ENCODE measurements at places on chromosomes 16 and 17. TPM values are rescaled to one million over a fixed set of nuclear protein-coding genes. Genes with fewer than 3 reads are reported as not detected.

The ASPHD1 gene
- 3.7 TPM for total RNA-seq

The MMP28 gene
- 8.3 TPM for total RNA-seq

The KRT17 gene
- 3,176 TPM for total RNA-seq

The CX3CL1 gene
- 0.18 TPM for total RNA-seq

The C17orf113 gene
- total RNA-seq, result 0.18 TPM

The KRT27 gene
- total RNA-seq, result not detected

DNA sequence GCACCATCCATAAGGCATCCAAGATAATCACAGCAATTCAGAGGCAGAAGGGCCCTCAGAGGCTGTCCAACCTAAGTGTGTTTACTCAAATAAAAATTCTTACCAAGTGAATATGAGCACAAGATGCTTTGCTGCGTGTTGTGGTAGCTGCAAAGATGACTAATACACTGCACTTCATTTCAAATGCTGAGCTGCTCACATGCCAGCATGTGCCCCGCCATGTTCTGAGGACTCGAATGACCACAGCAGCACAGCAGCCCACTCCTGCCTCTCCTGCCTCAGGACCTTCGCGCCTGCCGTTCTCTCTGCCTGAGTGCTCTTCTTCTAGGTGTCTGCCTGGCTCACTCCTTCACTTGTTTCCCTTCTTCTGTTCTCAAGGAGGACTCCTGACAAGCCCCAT, 19.0 kb downstream of the PIK3R5 start:
- no peaks in the 10 kb centered on the region for H3K36me3 ChIP-seq
- DNase-seq, result no peak
- H3K27me3 ChIP-seq, result no peaks in the 10 kb centered on the region
- H3K27ac ChIP-seq, result no peak overlapping the region
- H3K4me3 ChIP-seq, result no peak overlapping the region
- H3K4me1 ChIP-seq, result peaks cover 16% of the 10 kb centered on the region

DNA sequence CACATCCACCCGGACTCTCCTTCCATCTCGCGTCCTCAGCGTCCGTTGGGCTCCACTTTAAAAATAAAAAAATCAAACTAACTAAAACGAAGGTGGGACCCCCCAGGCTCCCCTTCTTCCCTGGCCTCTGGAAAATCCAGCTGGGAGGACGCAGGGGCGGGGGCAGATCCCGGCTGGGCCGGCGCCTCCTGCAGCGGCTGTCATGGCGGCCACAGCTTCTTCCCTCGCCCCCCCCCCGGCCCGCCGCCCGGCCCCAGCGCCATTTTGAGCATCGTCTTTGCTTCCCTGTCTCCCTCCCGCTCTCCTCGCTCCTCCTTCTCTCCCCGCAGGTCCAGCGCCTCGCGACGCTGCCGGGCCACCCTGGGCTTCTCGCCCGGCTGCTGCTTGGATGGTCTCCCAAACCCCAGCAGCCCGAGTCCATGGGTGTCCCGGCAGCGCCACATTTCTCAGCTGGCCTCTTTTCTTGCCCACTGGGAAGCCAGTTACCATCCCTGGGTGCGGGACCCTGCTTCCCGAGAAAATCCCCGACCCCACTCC, 3.3 kb downstream of the HOXB2 start:
- no peak for DNase-seq
- H3K4me1 ChIP-seq, result peaks cover 14% of the 10 kb centered on the region
- no peaks in the 10 kb centered on the region for H3K27me3 ChIP-seq
- H3K36me3 ChIP-seq, result no peaks in the 10 kb centered on the region
- H3K4me3 ChIP-seq, result no peak overlapping the region

DNA sequence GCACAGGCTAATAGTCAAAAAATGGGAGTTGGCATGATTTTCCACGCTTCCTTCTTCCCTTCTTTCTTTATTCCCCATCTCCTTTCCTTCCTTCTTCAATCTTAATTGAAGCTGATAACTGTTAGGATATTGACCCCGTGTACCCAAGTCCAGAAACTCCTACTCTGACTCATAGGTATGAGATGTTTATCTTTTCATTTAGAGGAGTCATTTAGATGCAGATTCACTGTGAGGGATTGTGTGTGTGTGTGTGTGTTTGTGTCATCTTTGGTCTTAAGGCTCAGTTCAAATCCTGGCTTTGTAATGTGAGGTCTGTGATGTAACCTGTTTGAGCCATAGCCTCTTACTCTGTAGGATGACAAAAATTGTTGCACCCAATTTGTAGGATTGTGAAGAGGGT, 332.0 kb upstream of the MAF start:
- DNase-seq, result no peak
- H3K4me1 ChIP-seq, result peaks cover 5% of the 10 kb centered on the region
- H3K27ac ChIP-seq, result no peak overlapping the region
- H3K4me3 ChIP-seq, result no peak overlapping the region

DNA sequence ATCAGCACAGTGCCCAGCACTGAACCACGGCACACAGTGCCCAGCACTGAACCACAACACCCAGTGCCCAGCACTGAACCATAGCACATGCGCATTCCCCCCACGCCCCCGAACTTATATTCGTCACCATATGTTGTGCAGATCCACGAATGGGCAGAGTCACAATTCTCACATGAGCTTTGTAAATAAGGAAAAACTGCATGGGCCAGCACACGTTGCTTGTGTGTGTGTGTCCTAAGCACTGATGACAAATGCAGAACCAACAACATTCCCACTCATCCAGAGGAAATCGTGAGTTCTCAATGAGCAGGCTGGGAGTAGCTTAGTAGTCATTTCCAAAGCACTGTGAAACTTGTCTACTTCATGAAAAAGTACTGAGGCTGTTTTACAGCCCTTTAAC, 70.0 kb downstream of the ADCY9 start:
- H3K27ac ChIP-seq, result no peak overlapping the region
- no peak overlapping the region for H3K4me3 ChIP-seq
- H3K27me3 ChIP-seq, result no peaks in the 10 kb centered on the region
- DNase-seq, result no peak

DNA sequence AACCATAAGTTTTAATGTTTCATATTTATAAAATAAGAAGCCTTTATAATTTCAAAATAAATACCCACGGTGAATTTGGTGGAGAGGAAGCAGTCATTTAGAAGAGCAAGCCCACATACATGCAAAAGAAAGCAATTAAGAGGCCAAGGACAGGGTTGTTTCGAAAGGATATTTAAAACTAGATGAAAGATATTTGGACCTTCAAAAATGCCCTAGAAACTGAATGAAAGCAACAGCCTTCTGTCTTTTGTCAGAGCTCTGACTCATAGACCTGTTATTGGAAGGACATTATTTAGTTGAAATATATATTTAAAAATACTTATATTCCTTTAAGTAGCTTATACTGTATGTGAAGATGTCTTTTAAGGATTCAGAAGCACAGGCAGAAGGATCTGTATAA, 8.6 kb upstream of the METTL9 start:
- DNase-seq, result no peak
- no peak overlapping the region for H3K4me3 ChIP-seq
- no peaks in the 10 kb centered on the region for H3K27me3 ChIP-seq
- no peaks in the 10 kb centered on the region for H3K4me1 ChIP-seq

DNA sequence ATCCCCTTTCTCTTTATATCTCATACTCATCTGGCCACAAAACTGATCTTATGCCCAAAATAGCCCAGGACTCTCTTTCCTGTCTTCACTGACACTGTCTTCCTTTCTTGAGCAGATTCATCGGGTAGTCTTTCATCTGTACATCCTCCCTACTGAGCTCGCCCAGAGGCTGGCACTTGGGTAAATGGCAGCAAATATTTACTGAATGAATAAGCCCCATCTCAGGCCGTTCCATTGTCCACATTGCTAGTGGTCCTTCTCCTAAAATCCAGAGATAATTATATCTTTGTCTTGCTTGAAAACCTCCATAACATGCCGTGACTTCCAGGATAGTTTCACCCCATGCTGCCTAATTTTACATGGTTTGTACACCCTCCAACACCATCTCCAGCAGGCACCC, 158.1 kb upstream of the SDK2 start:
- no peak overlapping the region for H3K4me3 ChIP-seq
- 0 out of 2 replicates have a peak, but pooled peaks cover 3% of the 10 kb centered on the region for H3K27me3 ChIP-seq
- peaks cover 7% of the 10 kb centered on the region for H3K4me1 ChIP-seq
- H3K36me3 ChIP-seq, result no peaks in the 10 kb centered on the region
- H3K27ac ChIP-seq, result no peak overlapping the region

- no peaks in the 10 kb centered on the region for H3K27me3 ChIP-seq
- H3K4me3 ChIP-seq, result no peak overlapping the region
- H3K4me1 ChIP-seq, result peaks cover 5% of the 10 kb centered on the region
- no peak for DNase-seq
- peaks cover 64% of the 10 kb centered on the region for H3K36me3 ChIP-seq
- H3K27ac ChIP-seq, result no peak overlapping the region
Measured at GRCh38 chr17:47816111-47816735, 5.4 kb downstream of the OSBPL7 start.

- peak overlapping the region; percentile 98 for H3K27ac ChIP-seq
- DNase-seq, result peak; percentile 87
- H3K36me3 ChIP-seq, result no peaks in the 10 kb centered on the region
- peaks cover 27% of the 10 kb centered on the region for H3K4me1 ChIP-seq
Measured at GRCh38 chr16:77833921-77834634, 45.7 kb downstream of the VAT1L start.

DNA sequence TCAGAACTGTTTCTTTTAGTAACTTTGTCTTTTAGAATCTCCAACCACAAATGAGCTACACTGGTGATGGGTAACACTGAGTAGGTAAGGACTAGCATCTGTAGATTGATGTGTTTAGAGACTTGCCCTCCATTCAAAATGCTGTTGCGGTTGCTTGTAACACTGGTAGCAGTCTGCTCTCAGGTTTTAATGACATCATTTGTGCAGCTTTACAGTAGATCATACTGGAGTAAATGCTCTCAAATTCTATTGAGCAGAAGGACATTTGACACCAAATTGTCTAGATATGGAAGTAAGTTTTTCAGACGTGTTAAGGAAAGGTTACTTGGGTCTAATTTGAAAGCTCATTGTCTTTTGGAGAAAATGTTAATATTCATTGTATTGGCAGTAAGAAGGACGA, 98.8 kb downstream of the NLK start:
- H3K36me3 ChIP-seq, result peaks cover 17% of the 10 kb centered on the region
- no peak overlapping the region for H3K27ac ChIP-seq
- no peak for DNase-seq
- H3K4me3 ChIP-seq, result no peak overlapping the region
- H3K27me3 ChIP-seq, result no peaks in the 10 kb centered on the region

GRCh38 chr17:14498812-14499211, 197.9 kb downstream of the HS3ST3B1 start:
- H3K27me3 ChIP-seq, result no peaks in the 10 kb centered on the region
- H3K27ac ChIP-seq, result no peak overlapping the region
- H3K36me3 ChIP-seq, result no peaks in the 10 kb centered on the region
- DNase-seq, result no peak
- H3K4me3 ChIP-seq, result no peak overlapping the region

- no peak for DNase-seq
- no peak overlapping the region for H3K27ac ChIP-seq
- peaks cover 17% of the 10 kb centered on the region for H3K27me3 ChIP-seq
- no peaks in the 10 kb centered on the region for H3K36me3 ChIP-seq
- H3K4me1 ChIP-seq, result no peaks in the 10 kb centered on the region
- no peak overlapping the region for H3K4me3 ChIP-seq
Measured at GRCh38 chr17:45729294-45729907, 54.7 kb upstream of the CRHR1 start.

DNA sequence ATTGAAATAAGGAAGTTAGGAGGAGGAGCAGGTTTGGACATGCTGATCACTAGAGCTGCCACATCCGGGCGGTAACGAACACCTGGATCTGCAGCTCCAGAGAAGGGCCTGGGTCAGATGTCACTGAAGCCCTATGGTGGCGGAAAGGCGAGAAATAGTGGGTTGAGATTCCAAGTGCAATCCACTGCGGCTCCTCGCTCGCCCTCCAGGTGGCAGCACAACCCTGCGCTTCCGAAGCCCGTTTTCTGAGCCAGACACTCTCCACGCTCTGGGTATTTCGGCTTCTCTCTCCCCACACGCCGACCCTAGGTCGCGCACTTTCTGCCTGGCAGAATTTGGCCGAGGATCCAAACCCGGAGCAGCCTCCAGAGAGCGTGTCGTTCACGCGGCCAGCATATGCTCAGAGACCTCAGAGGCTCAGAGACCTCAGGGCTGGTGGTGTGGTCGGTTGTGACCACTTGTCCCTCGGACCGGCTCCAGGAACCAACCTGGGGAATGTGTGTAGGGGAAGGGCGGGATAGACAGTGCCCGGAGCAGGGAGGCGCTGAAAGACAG, 922 bp upstream of the SLC2A4 start:
- peaks cover 18% of the 10 kb centered on the region for H3K4me1 ChIP-seq
- H3K27ac ChIP-seq, result no peak overlapping the region
- H3K36me3 ChIP-seq, result no peaks in the 10 kb centered on the region
- peaks cover 17% of the 10 kb centered on the region for H3K27me3 ChIP-seq
- H3K4me3 ChIP-seq, result peak overlapping the region; percentile 35

DNA sequence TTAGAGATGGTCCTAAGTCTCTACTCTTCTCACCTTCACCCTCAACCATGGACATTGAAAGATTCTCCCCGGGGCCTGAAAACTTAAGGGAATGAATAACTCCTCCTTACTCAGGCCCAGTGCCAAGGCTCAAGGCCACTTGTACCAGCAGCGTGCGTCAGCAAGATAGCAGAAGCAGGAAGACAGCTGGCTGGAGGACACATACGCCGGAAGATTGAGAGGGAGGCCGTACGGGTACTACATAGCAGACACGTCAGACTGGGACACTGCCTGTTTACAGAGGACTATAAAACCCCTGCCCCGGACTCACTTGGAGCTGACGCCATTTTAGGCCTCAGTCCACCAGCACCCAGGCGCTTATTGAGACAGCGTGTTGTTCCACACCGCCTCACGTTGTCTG, 75.8 kb upstream of the MED13 start:
- H3K27ac ChIP-seq, result no peak overlapping the region
- no peak for DNase-seq
- no peak overlapping the region for H3K4me3 ChIP-seq
- H3K27me3 ChIP-seq, result peaks cover 9% of the 10 kb centered on the region

DNA sequence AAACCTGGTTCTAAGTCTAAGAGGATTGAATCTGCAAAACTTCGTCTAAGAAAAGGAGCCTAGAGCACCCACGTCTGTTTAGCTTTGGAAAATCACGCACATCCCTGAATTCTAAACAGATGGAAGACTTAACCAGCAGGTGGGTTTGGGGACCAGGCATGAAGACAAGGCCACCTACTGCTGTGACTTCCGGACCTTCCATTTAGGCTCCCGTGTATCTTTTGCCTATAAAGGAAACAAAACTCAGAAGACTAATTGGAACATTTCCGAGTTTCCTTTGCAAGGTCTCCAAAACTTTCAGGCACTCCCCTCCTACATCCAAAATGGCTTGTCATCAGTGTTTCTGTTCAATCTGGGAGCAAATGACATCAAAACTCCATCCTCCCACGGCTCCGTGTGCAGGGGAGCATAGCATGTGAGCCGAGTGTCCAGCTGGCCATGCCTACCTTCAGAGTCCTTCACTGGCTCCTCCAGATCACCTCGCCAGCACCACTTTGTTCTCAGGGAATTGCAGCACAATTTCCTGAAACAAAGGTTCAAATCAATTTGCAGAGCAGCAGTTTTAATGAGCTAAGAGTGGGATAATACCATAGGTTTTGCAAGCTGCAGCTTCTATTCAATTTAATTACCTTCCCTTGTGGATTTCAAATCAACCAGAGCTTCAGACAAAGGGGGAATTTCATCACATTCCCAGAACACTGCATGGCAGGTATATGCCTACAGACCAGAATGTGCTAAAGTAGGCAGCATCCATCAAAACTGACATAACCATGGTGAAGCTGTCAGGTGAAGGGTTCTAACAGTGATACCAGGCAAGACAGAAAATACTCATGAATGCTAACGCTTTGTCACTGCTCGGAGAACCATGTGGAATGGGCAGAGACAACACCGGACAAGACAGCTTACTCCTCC, 23.5 kb downstream of the CACNG1 start:
- no peak overlapping the region for H3K4me3 ChIP-seq
- H3K27ac ChIP-seq, result no peak overlapping the region
- H3K4me1 ChIP-seq, result no peaks in the 10 kb centered on the region
- H3K27me3 ChIP-seq, result no peaks in the 10 kb centered on the region
